Hematopoietic multipotent progenitor cell treated with erythropoietin and hydrocortisone succinate and interleukin-3 and kit ligand, for 6 days (in vitro differentiated cells): ENCODE measurements at places on chromosomes 12 and 14.
A peak's percentile ranks its signal among the peaks of the same experiment; 100 is the strongest.

- peak; percentile 69 for DNase-seq
Observed at GRCh38 chr12:130825771-130826150, 13.3 kb downstream of the STX2 start.

- no peak for DNase-seq
Observed at GRCh38 chr12:106118381-106119130, 20.2 kb downstream of the NUAK1 start.

- DNase-seq: peak; percentile 70
Observed at GRCh38 chr12:95623554-95624170, 72.4 kb upstream of the USP44 start.

DNA sequence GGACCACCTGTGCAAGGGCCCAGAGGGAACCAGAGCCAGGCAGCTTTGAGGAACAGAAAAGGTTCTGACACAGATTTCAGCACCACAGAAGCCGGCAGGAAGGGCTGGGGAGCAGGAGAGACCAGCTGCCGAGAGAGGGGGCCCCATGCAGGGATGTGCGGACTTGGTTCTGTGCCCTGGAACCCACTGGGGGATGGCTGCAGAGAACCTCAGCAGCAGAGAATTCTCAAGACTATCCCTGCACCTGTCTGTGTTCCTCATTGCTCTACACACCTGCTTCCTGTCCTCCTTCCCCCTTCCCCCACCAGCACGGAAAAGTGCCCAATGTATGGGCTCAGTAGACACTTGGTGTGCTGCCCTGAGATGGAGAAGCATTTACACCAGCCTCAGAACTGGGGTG, 3.2 kb downstream of the SERPINA9 start:
- DNase-seq: no peak

- DNase-seq: no peak
Observed at GRCh38 chr12:104496336-104496735, 39.6 kb downstream of the CHST11 start.

DNA sequence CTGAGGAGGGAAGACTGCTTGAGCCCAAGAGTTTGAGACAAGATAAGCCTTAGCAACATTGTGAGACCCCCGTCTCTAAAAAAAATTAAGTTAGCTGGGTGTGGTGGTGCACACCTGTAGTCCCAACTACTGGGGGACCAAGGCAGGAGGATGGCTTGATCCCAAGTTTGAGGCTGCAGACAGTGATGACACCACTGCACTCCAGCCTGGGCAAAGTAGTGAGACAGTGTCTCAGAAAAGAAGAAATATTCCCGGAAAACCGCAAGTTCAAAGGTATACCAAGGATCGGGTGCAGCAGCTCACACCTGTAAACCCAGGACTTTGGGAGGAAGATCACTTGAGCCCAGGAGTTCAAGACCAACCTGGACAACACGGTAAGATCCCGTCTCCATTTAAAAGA, 5.8 kb downstream of the PTGES3 start:
- no peak for DNase-seq

GRCh38 chr14:104931771-104932675, 7.3 kb downstream of the PLD4 start:
- no peak for DNase-seq

DNA sequence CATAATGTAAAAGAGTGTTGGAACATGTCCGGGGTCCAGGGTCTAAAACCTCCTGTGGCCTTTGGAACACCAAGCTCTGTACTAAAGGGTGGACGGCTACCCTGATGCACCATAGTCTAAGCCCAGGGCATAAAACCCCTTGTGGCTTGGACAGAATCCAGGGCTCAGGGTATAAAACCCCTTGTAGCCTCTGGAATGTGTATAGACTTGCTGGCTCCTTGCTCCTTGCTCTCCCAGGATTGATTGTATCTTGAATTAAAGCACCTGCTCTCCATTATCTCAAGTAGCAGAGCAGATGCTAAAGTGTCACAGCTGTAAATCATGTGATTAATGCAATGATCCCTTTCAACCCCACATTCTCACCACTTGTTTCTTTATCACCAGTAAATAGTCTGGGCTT, 556.5 kb downstream of the LRFN5 start:
- no peak for DNase-seq

DNA sequence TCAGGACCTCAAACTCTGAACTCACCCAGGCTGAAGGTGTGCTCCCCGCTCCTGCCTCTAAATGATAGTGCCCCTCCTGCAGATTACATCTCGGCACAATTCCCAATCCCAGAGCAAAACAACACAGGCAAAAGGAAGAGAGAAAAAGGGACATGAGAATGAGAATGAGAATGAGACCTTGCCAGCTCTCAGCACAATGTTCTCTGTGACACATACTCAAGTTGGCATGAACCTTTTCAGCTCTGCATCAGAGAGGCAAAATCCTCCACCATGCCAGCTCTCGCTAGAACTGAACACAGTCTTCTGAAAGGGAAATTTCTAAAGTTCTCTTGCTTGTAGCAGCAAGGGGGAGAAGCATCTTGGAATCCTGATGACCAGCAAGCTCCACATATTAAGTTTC, 84.6 kb downstream of the KSR2 start:
- DNase-seq: no peak

GRCh38 chr14:74604911-74605310, 7.1 kb downstream of the LTBP2 start:
- DNase-seq: no peak

GRCh38 chr12:26044007-26044394, 80.8 kb downstream of the BHLHE41 start:
- DNase-seq: no peak

DNA sequence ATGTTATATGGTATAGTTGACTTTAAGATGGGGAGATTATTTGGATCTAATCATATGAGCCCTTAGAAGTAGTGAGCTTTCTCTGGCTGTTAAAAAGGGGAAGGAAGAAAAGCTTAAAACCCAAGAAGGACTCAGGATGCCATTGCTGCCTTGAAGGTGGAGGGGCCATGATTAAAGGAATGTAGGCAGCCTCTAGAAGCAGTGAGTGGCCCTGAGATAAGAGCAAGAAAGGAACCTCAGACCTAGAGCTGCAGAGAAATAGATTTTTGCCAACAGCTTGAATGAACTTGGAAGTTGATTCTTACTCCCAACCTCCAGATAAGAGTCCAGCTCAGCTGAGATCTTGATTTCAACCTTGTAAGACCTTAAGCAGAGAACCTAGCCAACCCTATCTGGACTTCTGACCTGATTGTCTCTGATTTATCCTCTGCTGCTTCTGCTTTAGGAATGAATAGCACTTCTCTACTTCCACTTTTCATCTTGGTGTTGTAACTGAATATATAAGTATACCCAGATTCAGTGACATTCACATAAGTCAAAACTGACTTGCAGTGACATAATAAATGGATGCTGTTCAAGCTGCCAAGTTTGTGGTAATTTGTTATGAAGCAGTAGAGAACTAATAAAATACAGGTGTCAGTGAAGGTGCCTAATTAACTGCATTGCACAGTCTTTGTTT, 33.5 kb downstream of the RAD51B start:
- DNase-seq: peak; percentile 15

GRCh38 chr12:109352184-109352583, 4.5 kb downstream of the MYO1H start:
- DNase-seq: no peak

DNA sequence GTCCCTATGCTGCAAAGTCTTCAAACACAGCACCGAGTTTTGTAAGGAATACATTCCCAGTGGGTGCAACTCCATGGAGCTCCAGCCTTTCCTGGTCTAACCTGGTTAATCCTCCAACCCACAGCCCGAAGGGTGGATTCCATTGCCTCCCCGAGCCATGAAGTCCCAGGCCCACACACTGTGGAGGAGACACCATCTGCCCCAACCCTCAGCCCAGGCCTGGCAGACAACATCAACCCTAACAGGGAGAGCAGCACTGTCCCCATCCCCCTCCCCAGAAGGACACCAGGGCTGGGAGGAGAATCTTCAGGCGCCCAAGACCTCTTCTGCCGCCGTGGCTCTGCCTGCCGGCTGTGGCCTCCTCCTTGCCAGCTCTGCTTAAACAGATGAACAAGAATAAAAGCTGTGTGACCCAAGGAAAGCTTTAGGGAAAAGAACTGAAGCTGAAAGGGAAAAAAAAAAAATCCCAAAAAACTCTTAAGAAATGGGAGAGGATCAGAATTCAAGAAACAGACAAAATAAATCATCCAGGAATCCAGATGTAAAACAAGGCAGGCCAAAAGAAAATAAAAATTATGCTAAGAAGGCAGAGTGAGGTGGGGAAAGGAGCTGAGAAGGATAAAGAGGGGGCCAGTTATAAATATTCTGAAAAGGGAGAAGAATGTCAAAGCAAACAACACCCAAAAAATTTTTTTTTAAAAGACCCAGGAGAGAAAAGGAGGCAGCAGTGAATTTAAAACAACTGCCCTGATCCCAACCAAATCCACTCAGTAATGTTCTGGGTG, 16.0 kb upstream of the ZFP36L1 start:
- no peak for DNase-seq

DNA sequence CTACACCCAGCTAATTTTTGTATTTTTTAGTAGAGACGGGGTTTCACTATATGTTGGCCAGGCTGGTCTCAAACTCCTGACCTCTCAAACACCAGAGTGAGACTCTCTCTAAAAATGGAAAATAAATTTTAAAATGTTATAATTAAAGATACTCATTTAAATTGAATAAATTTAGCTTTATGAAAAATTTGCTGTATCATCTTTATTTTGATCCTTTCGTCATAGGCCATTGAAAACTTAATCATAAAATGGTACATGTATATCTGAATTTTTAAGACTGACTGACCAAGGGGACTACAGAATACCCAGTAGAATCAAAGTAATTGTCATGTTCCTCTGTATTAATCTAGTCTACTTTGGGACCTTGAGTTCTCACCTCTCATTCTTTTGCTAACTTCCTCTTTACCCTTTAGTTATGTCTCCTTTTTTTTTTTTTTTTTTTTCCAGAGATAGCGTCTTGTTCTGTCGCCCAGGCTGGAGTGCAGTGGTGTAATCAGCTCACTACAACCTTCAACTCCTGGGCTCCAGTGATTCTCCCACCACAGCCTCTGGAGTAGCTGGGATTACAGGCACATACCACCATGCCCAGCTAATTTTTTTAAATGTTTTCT, 9.5 kb downstream of the RAB5B start:
- DNase-seq: peak; percentile 59

DNA sequence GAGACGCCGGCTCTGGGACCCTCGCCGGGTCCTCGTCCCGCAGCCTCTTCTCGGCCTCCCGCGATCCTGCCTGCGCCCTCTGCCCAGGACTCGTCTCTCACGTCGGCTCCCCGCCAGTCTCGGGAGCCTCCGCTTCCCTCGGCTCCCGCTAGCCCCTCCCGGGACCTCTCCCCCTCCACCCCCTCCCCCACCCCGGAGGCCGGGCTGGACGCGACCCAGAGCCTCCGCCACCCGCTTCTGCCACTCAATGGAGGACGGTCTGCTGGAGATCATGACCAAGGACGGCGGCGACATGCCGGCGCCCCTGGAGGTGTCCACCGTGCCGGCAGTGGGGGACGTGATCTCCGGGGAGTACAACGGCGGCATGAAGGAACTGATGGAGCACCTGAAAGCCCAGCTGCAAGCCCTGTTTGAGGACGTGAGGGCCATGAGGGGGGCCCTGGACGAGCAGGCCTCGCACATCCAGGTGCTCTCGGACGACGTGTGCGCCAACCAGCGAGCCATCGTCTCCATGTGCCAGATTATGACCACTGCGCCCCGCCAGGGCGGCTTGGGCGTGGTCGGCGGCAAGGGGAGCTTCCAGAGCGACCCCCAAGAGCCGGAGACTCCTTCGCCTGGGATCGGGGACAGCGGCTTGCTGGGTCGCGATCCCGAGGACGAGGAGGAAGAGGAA, 568 bp downstream of the CCDC184 start:
- DNase-seq: no peak
